ENCODE measurements at places on chromosomes 4 and X. TPM values are rescaled to one million over a fixed set of nuclear protein-coding genes. Genes with fewer than 3 reads are reported as not detected.

Gene TMEM156
- 0.29 TPM for total RNA-seq

Gene IL3RA
- 1.4 TPM for total RNA-seq

Gene PGAM4
- not detected for total RNA-seq

Gene TCP11X2
- total RNA-seq: not detected

Gene COL25A1
- 2.1 TPM for total RNA-seq

Gene HSFX2
- not detected for total RNA-seq

Gene HS3ST1
- total RNA-seq: 0.60 TPM

Gene SOX3
- 0.23 TPM for total RNA-seq

Gene GLRB
- total RNA-seq: 7.8 TPM

Gene SLC2A9
- 8.5 TPM for total RNA-seq

Gene L1CAM
- 5.5 TPM for total RNA-seq

Gene DIAPH2
- total RNA-seq: 25.8 TPM

Gene MAGEB2
- not detected for total RNA-seq

Gene MAGEB10
- total RNA-seq: not detected

Gene GPC3
- total RNA-seq: 10.6 TPM

Gene BANK1
- total RNA-seq: 5.0 TPM

Gene PYURF
- total RNA-seq: 86.6 TPM
